Nephron progenitor cell (in vitro differentiated cells): ENCODE measurements at places on chromosomes 7 and 10.
A peak's percentile ranks its signal among the peaks of the same experiment; 100 is the strongest.

GRCh38 chr10:24278176-24278889 lies 69.4 kb downstream of the KIAA1217 start:
- H3K36me3 ChIP-seq, result peaks cover 57% of the 10 kb centered on the region
- peaks cover 4% of the 10 kb centered on the region for H3K27me3 ChIP-seq
- no peaks in the 10 kb centered on the region for H3K4me1 ChIP-seq
- H3K27ac ChIP-seq, result no peak overlapping the region

DNA sequence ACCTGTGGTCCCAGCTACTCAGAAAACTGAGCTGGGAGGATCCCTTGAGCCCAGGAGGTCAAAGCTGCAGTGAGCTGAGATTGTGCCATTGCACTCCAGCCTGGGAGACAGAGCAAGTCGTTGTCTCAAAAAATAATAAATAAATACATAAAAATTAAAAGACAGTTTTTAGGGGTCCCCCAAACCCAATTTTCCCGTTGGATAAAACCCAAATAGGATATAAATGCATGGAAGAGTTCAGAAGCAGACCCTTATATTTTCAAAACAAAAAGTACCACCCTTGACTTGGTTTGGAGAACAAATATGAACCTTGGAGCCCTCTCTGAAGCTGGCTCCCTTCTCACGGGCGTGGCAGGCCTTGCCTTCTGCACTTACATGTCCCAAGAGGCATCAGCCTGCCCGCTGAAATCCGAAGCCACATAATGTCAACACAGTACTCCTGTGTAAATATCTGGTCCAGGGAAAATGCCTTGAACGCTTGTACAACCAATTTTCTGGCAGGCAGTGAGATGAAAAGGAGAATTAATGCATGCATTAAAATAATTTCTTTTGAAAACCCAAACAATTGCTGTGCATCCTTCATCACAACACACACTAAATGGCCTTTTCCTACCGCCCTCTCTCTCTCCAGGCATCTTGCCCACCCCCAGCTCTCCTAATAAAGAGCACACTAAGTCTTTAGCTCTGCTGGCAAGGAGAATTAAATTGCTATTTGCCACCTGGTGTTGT lies 46.4 kb upstream of the PARD3 start:
- peak overlapping the region; percentile 41 for H3K4me3 ChIP-seq
- H3K27me3 ChIP-seq, result peaks cover 8% of the 10 kb centered on the region
- peaks cover 43% of the 10 kb centered on the region for H3K4me1 ChIP-seq
- DNase-seq, result peak; percentile 35

DNA sequence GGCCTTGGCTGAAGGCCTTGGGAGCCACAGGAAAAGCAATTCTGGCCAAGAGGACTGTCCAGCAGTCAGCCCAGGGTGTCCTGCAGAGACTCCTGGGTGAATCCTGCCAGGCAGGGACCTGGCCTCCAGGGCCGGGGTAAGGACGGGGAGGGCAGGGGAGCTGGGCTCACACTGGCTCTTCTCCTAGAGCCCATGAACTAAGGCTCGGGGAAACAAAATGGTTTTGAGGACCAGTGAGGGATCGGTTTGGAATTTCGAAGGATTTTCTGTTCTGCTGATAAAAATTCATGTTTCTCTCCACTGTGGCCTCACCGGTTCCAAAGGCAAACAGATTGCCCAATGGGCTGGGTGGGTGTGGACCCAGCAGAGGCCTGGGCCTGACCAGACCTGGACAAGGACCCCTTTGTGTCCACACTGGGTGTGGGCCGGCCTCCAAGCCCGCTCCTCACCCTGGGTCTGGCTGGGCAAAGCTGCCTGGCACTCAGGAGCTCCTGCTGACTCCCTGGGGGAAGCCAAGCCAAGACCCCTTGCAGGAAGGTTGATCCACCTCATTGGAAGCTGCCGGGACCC lies 27.3 kb downstream of the FAM20C start:
- H3K36me3 ChIP-seq, result no peaks in the 10 kb centered on the region
- H3K4me1 ChIP-seq, result peaks cover 36% of the 10 kb centered on the region
- H3K27ac ChIP-seq, result no peak overlapping the region
- DNase-seq, result no peak
- no peak overlapping the region for H3K4me3 ChIP-seq

DNA sequence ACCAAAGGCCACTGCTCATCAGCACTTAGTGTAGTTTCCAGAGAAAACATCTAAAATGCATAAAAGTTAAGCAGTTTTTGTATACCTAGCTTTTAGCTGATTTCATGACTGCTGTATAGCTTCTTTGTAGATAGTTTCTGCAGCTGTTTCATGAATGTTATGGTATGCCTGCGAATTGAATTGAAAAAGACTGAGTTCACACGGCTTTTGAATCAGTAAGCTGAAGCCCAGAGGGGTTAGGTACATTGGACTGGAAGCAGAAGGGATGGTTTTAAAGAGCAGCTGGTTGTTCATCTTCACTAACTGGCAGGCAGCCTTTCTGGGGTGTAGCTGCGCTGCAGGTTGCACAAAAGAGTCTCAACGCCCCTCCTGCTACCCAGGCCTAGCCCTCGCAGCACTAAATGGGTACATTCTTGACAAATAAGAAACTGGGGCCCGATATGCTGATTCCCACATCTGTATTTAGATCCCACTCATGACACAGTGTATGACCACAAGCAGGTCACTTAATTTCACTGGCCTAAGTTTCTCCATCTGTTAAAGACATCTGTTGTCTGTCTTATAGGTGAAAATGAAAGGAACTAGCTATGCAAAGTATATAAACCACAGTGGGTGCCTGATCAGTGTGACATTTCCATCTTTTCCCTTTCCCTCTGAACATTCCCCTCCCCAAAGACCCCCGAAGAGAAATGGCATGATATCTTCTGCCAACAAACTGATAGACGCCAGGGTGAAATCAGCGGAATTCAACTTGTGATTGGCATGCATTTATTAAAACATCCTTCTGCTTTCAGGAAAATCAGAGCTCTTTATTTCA lies 85.9 kb upstream of the AGBL3 start:
- no peak overlapping the region for H3K4me3 ChIP-seq
- H3K27me3 ChIP-seq, result peaks cover 2% of the 10 kb centered on the region
- peak overlapping the region; percentile 71 for H3K27ac ChIP-seq
- H3K4me1 ChIP-seq, result peaks cover 35% of the 10 kb centered on the region

- H3K4me1 ChIP-seq, result peaks cover 4% of the 10 kb centered on the region
- peak overlapping the region; percentile 17 for H3K27ac ChIP-seq
- no peak overlapping the region for H3K4me3 ChIP-seq
- no peak for DNase-seq
Observed at GRCh38 chr7:99041526-99041925, 102.4 kb downstream of the SMURF1 start.

- no peaks in the 10 kb centered on the region for H3K36me3 ChIP-seq
- no peak overlapping the region for H3K27ac ChIP-seq
- H3K4me3 ChIP-seq, result no peak overlapping the region
- H3K27me3 ChIP-seq, result peaks cover 13% of the 10 kb centered on the region
- peaks cover 5% of the 10 kb centered on the region for H3K4me1 ChIP-seq
- no peak for DNase-seq
Observed at GRCh38 chr7:29748286-29749099, 57.8 kb upstream of the WIPF3 start.
